Occipital lobe (tissue), 3 donors: ENCODE measurements at places on chromosomes 1 and 21. TPM values are rescaled to one million over a fixed set of nuclear protein-coding genes. Genes with fewer than 3 reads are reported as not detected.

The SPATA45 gene
- not detected for total RNA-seq

The CFAP45 gene
- 0.47 TPM for total RNA-seq

The DSCAM gene
- total RNA-seq, result 13.3 TPM

The TRMT1L gene
- 20.6 TPM for total RNA-seq

The OR2T33 gene
- total RNA-seq, result not detected

The MAGI3 gene
- total RNA-seq, result 33.1 TPM

The IL6R gene
- 2.8 TPM for total RNA-seq

The FAM72B gene
- total RNA-seq, result 1.7 TPM

The TNFRSF9 gene
- not detected for total RNA-seq

The ALX3 gene
- 0.31 TPM for total RNA-seq

The PHLDA3 gene
- total RNA-seq, result 9.8 TPM

The CA6 gene
- total RNA-seq, result not detected

The LIPI gene
- total RNA-seq, result not detected

The CD1C gene
- not detected for total RNA-seq

The RLF gene
- total RNA-seq, result 101 TPM

The HPCA gene
- total RNA-seq, result 44.0 TPM

The CAP1 gene
- 126 TPM for total RNA-seq

The REN gene
- total RNA-seq, result not detected

The KCNJ9 gene
- 14.7 TPM for total RNA-seq

The C1orf185 gene
- total RNA-seq, result not detected

The LCA5L gene
- total RNA-seq, result not detected

The SPOCD1 gene
- not detected for total RNA-seq

The CFAP57 gene
- total RNA-seq, result 1.4 TPM

The SPRR2F gene
- not detected for total RNA-seq

The TMCC2 gene
- 45.9 TPM for total RNA-seq

The GJB5 gene
- total RNA-seq, result not detected

The GBP2 gene
- total RNA-seq, result 0.62 TPM

The TRPM2 gene
- 1.2 TPM for total RNA-seq

The DIRAS3 gene
- total RNA-seq, result 0.94 TPM

The CFAP107 gene
- total RNA-seq, result not detected

The PCBP3 gene
- total RNA-seq, result 5.5 TPM

The DDR2 gene
- 7.5 TPM for total RNA-seq

The GPR137B gene
- total RNA-seq, result 52.4 TPM

The PLEKHN1 gene
- not detected for total RNA-seq

The AADACL4 gene
- not detected for total RNA-seq

The FAM78B gene
- total RNA-seq, result 5.1 TPM
